ENCODE measurements at places on chromosomes 2 and 18.

DNA sequence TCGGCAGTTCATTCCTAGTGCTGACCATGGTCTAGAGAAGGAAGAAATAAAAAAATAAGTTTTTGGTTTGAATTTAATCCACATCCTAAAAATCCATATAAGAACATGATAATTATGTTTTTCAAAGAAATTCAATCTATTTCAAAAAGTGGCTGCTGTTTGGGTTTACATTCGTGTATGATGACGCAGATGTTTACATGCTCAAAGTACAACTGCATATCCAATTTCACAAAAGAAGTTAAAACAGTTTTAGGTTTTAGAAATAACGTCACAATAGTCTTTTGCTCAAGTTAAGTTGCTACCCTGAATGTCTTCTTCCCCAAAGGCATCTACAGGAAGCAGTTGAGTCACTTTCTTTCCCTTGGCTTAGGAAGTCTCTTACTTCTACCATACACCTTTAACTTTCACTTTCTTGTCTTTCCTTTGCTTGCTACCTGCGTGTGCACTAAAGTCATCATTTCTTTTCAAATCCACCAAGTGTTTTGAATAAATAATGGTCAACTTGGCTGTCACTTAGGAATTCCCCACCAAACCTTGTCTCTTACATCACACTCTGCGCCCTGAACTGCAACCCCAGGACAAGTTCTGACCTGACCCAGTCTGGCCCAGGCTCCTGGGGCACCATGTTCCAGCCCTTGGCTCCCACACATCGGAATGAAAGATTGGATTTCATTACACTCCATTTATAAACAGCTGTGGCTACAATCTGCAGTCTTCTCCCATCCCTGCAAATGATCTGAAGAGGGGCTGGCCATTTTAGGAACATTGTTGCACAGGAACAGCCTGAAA, 28.4 kb downstream of the FAM237A start:
- DNase-seq: no peak

DNA sequence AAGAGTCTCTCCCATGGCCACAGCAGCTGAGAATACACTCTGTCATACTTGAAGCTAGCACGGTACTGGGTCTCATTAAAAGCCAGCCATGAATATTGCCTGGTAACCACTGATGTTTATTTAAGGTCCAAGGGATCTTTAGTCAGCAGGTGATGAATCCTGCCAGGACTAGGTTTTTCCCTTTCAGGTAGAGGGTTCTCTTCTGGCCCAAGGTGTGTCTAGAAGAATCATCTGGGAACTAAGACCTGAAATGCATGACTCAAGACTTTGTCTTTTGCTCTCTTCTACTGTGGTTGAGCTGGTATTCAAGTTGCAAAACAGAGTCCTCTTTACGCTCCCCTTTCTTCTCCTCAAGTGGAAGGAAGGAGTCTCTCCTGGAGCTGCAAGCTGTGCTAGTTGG, 400.5 kb upstream of the FSIP2 start:
- no peak for DNase-seq

GRCh38 chr2:54966837-54967236, 83.4 kb downstream of the RTN4 start:
- DNase-seq: no peak

DNA sequence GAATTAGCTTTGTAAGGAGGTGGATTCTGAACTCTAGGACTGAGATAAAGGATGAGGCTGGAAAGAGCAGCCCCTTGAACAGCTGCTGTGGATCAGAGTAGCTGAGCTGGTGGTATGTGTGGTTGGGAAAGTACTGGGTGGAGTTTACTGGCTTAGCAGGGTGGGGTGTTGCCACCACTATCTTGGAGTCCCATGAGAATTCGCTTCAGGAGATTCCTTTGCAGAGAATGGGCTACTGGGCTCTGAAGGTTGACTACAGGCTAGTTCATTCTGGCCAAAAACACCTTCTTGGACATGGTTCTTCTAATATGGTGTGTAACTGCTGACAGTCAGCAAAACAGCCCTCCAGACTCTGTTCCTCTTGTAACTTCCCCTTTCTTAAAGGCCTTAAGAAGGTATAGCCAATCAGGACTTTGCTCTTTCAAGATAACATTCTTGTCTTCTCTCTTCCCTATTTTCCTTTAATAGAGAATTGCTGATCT, 52.7 kb downstream of the TET3 start:
- no peak for DNase-seq

GRCh38 chr2:10004401-10004800, 38.9 kb upstream of the KLF11 start:
- DNase-seq: no peak
